ENCODE measurements at places on chromosomes 16 and 17.

DNA sequence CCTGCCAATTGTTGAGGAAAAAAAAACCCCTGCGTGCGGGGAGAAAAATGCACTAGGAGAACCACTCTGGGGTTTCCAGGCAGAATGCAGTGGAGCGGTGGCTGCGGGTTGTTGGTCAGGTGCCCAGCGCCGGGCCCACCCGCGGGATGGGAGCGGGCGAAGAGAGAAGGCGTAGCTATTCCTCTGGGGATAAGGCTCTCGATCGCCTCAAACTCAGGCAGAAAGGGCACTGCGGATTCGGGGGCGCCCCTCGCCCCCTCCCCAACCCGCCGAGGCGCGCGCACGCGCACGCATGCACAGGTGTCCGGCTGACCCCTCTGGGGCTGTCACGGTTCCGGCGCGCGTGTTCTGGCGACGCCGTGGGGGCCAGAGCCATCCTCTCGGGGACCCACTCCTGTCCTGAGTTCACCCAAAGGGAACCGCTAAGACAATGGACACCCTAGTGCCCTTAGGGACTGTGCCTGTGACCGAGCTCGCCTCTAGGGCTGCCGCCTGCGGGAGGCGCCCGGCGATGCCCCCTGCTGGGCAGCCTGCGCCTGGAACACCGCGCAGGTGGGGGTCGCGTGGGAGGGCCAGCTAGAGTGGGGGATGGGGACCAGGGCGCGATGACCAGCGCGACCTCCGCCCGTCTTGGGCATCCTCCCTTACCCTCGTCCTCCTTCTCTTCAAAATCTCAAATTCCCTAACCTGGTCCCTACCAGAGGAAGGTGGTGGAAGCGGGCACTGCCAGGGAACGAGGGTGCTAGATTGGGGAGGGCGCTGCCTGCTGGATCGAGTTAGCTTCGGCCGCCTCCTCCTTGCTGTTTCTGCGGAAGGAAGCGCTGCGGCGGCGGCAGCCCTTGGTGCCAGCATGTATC, 14.4 kb upstream of the CBX8 start:
- no peak for DNase-seq

DNA sequence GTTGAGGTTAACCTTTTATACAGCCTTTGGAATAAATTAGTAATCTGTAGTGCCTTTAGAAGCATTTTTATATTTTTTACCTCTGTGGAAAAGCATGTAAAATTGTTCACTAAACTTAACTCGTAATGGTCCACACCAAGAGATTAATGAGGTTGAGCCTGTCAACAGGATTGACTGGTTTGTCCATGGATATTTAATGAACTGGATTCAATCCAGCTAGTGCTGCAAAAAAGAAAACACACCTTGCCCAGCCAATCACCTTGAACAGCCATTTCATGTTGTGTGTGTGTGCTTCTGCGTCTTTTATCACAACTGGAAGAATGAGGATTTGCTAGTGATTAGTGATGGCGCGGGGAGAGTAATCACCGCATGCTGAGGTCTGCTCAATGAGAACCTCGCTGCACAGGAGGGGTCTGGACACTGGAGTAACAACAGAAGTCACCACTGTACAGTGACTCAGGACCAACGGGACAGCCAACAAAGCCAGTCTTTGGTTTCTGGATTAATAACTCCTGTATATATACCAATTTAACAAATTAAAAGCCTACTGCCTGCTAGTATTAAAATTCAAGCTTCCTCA, 33.7 kb downstream of the LITAFD start:
- DNase-seq = no peak

DNA sequence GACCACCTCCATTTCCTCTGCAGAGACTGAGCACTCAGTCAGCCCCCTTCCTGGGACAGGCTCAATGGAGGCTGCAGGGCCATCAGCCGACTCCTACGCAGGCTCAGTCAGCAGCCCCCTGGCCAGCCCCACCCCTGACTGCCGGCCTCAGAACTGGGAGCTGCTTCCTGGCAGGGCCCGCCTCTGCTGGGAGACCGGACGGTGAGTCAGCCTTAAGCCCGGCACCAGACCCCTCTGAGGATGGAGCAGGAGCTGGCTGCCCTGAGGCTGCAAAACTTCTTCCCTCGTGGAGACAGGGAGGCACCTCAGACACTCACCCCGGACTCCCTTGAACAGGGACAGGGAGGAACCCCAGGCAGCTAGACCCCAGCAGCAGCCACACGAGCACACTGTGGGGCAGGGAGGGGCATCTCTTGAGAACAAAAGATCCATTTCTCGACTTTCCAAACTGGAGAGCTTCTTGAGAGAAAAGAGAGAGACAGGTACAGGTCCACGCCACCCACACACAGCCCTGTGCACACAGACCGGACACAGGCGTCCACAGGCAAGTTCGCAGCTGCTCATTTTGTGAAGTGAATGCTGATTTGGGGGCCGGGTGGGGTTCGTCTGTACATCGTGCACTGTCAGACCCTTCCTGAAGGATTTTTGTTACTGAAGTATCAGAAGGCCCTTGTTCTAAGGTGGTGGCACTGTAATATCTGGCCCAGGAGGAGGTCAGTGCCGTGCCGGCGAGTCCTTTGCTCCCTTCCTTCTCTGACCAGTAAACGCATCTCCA, 1.3 kb upstream of the TUBB3 start:
- no peak for DNase-seq

- DNase-seq = no peak
These were observed 26.4 kb downstream of the LDAF1 start for GRCh38 chr16:21184834-21185233.

GRCh38 chr17:32015245-32016013, 8.2 kb downstream of the LRRC37B start:
- DNase-seq = no peak

- DNase-seq = no peak
These were observed 150.3 kb downstream of the AATF start for GRCh38 chr17:37098910-37099664.

DNA sequence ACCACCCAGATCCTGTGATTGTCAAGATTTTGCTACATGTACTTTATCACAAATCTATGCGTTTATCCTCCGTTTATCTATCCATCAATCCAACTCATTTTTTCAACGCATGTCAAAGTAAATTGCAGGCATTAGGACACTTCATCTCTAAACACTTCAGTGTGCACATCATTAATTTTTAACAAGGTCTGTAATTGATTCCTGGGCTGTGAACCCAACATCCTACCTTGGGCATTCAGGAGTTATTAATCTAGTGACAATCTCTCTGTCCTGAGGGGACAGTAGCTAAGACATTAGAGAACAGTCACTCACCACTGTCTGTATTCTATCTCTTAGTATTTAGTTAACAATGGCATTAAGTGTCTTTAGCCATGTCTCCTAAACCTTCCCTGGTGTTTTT, 264.7 kb downstream of the SOX9 start:
- no peak for DNase-seq

DNA sequence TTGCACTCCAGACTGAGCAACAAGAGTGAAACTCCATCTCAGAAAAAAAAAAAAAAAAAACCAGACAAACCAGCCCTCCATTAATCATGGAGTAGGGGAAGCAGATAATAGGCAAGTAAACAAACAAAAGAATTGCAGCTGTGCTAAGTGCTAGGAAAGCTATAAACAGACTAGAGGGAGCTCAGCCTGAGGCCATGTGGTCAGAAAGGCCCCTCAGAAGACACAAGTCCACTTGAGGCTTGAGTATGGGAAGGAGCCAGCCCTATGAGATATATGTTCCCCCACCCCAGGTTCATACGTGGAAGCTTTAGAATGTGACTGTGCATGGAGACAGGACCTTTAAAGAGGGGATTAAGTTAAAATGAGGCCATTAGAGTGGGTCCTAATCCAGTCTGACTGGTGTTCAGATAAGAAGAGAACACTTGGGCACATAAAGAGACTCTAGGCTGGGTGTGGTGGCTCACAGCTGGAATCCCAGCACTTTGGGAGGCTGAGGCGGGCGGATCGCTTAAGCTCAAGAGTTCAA, 132.6 kb upstream of the NOL11 start:
- DNase-seq = no peak

DNA sequence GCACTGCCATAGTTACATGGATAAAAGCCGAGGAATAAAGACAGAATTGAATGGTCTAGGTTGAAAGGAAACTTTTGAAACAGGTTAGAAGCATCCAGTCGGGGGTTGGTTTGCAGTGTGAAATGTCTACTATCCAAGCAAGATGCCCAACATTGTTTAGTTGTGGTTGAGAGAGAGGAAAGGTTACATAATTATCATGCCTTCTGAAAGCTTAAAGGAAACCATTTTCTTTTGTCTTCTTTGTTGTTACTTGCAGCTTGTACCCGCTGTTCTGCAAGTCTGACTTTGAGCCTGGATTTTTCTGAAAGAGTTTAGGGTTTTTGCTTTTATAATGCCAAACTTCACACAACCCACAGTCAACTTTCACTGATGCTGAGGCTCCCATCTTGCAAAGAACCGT, 167.9 kb downstream of the AXIN2 start:
- no peak for DNase-seq

DNA sequence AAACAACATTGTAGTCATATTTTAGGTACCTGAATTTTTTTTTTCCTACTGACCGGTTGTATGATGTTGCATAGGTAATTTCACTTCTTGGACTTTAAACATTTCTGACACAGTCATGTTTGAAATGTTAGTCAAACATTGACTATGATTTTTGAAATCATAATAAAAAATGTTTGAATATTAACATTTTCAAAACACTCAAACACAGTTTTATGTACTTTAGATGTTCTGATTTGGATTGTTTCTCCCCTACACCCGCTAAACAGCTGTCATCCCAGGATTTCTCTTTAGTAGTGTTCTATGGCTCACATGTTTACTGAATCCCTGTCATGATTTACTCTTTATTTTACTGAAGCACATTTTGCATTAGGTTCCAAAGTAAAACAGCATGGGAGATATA, 102.9 kb upstream of the NPEPPS start:
- DNase-seq = no peak

DNA sequence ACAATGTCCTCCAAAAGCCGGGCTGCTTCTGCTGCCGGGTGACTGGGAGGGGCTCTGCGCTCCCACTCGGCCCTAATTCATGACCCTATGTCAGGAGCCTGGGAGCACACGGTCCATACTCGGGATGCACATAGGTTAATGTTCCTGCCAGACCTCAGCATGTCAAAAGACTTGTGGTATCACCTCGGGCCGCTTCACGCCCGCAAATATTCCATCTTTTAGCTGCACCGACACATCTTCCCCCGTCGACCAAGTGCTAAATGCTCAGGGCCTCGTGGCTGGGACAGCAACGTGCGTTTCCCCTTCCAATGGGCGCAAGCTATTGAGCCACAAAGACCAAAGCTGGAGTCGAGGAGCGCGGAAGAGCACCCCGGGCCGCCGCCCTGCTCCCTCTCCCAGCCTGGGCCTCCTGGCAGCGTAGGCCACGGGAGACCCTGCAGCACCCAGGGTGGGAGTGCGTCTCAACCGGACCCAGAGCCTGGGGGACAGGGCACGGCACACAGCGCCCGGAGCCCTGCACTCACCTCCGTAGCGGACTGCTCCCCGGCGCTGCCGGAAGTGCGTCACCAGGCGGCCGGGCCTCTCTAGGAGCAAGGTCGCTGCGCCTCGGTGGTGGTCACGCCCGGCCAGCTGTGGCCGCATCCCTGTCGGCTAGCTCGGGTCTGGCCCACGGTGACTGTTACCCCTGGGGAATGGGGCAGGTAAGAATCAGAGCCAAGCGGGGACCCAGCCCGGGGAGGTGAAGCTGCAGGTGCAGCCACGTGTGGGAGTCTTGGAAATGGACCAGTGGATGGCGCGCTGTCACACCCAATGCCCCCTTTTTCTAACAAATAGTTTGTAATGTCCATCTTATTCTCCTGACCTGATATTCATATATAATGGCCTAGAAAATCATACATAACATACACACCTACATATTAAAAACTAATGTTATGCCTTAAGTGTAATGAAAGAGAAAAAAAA, at the start of gene ZNF23:
Gene ZNF23, minus strand, starts transcription at position 562 of the 963 bp plus-strand sequence. CDS start 5,451 bp downstream, outside the sequence.
- DNase-seq = peak; percentile 38

GRCh38 chr17:65852911-65853310, 291.5 kb upstream of the AXIN2 start:
- no peak for DNase-seq

- DNase-seq = no peak
These were observed 415.1 kb downstream of the NPIPA8 start for GRCh38 chr16:17921357-17921978.

GRCh38 chr16:71645450-71645849, 19.5 kb downstream of the MARVELD3 start:
- no peak for DNase-seq

DNA sequence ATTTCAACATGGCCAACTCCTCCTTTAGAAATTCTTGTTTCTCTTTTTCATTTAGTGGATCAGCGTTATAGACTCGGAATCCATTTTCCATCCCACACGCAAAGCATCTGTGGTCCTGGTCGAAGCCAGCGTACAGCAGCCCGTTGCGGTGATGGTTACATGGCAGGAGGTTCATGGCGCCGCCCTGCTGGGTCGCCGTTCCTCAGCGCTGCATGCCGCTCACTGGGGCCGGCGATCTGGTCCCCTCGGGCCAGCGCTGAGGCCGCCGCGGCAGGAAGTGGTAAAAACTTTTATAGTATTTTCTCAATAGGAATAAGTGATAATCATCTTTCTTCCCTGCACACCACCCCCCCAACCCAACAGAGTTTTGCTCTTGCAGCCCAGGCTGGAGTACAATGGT, 29.9 kb upstream of the RHOT1 start:
- DNase-seq = no peak

DNA sequence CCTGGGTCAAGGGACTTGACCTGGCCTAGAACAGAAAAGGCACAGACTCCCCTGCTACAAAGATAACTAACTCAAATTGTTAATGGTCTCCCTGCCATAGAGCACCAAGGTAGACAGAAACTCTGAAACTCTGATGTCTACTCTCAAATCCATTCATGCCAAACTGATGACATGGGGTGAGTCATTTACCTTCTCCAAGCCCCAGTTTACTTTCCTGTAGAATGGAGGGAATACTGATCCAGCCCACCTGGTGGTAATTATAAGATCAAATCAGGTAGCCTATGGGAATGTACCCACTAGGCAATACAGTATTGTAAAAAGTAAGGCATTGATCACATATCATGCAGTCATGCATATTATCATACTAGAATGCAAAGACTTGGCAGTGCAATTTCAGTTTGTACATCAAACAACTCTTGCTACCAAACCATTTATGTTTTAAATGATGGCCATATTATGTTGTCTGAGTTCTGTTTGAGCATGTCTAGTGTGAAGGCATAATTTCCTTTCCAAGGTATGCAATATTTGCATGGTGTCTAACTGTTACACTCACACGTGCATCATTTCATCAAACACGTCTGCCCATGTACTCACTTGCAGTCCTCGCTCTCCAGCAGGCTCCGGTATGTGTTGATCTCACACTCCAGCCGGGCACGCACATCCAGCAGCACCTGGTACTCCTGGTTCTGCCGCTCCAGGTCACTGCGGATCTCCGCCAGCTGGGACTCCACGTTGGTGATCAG, 3.0 kb downstream of the KRT31 start:
- DNase-seq = no peak
